ENCODE measurements at places on chromosomes 1 and 21.
A peak's percentile ranks its signal among the peaks of the same experiment; 100 is the strongest.

DNA sequence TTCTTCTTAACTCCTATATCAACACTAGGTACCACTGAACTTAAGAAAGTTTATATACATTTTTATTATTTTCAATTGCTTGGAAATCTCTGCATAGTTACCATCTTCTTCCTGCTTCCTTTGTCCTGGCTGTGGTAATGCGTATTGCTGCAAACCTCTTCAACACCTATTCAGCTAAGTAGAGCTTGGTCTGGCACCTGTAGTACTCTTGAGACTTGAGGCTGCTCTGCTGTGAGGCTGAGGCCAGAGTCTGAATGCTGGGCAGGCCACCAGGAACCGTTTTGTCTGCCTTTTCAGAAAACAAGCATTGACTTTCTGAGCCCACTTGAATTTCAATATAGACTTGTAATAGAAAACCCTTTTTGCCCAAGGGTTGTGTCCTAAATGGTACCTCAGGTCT is 52.0 kb upstream of the RGS2 start:
- DNase-seq, result no peak

- no peak for DNase-seq
Measured at GRCh38 chr1:78038071-78038470, 7.7 kb upstream of the GIPC2 start.

DNA sequence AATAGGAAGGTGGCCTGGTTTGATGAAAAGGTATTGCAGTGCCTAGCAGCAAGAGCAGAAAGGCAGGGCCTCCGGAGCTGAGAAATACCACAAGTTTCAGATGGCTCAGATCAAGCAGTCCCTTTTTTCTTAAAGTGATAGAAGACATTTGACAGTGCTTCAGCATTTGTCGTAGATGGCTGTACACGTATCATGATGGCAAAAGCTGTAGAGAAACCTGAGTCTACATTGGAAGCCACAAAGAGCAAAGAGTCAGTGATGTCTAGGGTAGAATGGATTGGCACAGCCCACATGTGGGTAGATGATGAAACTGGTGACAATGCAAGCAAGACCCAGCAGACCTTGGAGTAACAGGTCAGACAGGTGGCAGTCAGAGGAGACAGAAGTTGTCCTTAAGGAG is 101.3 kb upstream of the ARTN start:
- peak; percentile 24 for DNase-seq

DNA sequence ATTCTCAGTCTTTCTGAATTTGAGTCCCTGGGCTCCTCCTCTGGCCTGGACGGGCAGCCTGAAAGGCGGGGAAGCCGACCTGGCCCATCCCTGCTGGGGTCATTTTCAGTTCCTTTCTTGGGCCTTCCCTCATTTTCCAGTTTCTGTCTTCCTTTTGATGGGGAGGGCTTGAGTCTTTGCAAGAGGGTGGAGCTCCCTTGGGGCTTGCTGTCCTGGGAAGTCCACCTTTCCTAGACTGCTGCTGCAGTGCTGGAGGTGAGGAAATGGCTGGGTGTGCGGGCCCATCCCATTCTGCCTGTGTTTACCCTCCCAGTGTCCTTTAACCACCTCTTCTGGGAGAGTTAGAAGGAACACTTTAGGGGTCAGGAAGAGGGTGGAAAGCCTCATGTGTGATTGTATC is 40.4 kb upstream of the SYNC start:
- no peak for DNase-seq

- DNase-seq, result no peak
Measured at GRCh38 chr1:26046246-26047095, 553 bp upstream of the SLC30A2 start.

- no peak for DNase-seq
Measured at GRCh38 chr1:228021355-228022030, 14.7 kb downstream of the WNT3A start.

- no peak for DNase-seq
Measured at GRCh38 chr1:201028461-201028889, 5.0 kb upstream of the KIF21B start.

GRCh38 chr21:42796327-42797062 is 82.8 kb downstream of the WDR4 start:
- no peak for DNase-seq

- no peak for DNase-seq
Measured at GRCh38 chr1:179094818-179095217, 12.9 kb downstream of the TOR3A start.

DNA sequence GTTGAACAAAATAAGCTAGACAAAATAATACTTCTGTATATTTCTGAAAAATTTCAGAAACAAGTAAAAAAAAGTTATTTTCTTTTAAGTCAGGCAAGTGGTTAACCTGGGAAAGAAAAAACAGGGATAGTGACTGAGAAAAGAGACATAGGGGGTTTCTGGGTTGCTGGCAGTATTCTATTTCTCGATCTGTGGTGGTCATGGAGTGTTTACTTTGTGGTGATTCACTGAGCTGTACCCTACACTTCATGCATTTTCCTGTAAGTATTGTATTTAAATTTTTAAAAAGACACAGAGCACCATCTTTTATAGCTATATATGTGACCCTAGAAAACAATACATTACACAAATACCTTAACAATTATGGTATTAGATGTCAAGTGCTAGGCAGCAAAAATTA is 58.2 kb downstream of the ZNF644 start:
- DNase-seq, result no peak

- DNase-seq, result no peak
Measured at GRCh38 chr1:33824321-33824720, 39.6 kb upstream of the HMGB4 start.

DNA sequence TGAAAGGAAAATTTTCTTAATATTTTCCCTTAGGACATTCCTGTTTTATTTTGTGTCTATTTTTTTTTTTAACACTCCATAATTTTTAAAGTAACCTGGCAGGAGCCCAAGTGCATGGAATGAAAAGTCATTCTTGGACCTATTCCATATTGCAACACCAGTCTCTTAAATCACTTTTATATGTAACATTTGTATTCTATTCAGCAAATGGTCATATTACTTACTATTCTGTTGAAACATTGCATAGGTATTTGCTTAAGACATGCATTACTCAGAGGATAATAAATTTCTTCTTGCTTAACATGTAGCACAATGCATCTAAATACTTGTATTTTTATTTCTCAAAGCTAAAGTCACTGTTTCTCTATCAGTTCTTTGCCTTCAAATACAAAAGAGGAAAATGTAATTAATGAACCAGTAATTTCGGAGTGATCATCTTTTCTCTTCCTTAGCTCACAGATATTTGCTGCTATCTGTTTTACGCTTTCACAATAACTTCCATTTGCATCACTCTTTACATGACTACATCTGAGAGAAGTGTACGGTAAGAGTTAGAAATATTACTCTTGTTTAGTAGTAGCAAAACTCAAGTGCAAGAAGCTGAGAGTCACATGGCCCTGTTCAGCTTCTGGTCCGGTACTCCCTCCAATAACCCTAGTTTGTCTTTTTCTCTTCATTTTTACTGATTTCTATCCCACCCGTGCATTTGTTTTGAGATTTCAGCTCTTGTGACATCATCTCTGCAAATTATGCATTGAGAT is 394.8 kb downstream of the USP25 start:
- no peak for DNase-seq

GRCh38 chr1:194776657-194777056 is 1590.2 kb upstream of the B3GALT2 start:
- no peak for DNase-seq

- DNase-seq, result no peak
Measured at GRCh38 chr21:43764576-43765495, 11.3 kb downstream of the CSTB start.

- no peak for DNase-seq
Measured at GRCh38 chr1:17540255-17541001, 930 bp downstream of the ARHGEF10L start.

GRCh38 chr1:25613091-25613490 is 3.5 kb upstream of the MAN1C1 start:
- DNase-seq, result no peak

- no peak for DNase-seq
Measured at GRCh38 chr1:233331676-233332519, 4.4 kb downstream of the MAP3K21 start.

DNA sequence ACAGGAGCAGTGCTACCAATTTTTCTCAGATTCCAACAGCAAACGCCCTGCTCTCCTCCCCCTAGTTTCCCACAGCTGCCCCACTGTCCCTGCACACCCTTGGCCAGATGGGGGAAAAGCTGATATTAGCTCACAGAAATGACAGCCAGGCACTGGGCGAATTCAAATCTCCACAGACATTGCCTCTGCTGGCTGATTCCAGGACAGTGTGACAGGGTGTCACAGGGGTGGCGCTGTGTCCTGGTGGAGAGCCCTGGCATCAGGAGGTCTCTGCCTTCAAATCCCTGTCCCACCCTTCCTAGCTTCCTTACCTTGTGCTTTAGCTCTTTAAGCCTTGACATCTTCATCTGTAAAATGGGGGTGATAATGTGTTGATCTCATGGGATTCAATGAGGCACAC is 10.4 kb downstream of the OLIG1 start:
- DNase-seq, result no peak

DNA sequence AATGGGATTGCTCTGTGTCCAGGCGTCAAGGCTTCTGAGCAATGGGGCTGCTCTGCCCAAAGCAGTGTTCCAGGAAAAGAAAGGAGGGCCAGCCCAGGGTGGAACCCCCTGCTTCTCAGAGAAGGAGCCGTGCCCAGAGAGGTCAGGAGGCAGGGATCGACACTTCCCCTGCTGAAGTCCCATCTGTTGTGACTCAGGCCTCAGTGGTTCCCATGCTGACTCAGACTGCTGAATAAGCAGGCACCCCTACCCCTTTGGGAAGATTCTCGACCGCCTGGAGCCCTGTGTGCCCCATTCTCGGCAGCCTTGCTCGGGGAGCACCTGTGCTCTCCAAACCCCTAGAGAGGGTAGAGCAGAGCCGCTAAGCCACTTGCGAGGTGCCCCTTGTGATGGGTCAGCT is 23.9 kb downstream of the PKP1 start:
- no peak for DNase-seq

- no peak for DNase-seq
Measured at GRCh38 chr1:185426848-185427247, 109.8 kb upstream of the IVNS1ABP start.

GRCh38 chr1:245418077-245418476 is 263.3 kb downstream of the KIF26B start:
- no peak for DNase-seq

GRCh38 chr1:34186741-34187494 is 10.2 kb downstream of the C1orf94 start:
- DNase-seq, result no peak

DNA sequence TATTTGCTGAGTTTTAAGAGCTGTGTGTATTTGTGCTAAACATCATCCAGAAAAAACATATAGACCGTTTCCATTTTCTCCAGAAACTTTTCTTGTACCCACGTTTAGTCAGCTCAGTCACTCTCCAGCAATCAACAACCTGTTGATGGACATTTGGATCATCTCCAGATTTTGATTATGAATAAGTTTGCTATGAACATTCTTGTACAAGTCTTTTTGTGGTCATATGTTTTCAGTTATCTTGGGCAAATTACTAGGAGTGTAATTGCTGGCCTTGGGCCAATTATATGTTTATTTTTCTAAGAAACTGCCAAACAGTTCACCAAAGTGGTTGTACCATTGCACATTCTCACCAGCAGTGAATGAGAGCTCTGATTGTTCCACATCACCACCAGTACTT is 221.8 kb downstream of the CENPF start:
- DNase-seq, result no peak

DNA sequence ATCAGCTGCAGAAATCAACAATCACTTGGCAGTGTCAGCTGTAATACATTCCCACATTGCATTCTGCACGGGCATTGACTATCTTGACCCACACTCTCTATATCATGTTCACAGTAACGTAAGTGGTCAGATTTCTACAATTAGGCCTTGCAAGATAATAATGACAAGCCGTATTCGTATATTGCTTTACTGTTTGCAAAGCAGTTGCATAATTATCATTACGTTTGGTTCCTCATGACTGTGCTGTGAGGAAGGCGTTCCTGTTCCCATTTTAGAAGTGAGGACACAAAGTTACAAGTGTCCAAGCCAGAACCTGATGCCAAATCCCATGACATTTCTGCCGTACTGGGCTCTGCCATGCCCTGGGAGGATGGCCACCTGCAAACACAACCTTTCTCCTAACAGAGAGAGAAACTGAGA is 53.5 kb upstream of the TARBP1 start:
- no peak for DNase-seq

- no peak for DNase-seq
Measured at GRCh38 chr1:203127666-203128430, at the start of gene ADORA1. Gene ADORA1 (plus strand): TSS chr1:203127726. CDS start chr1:203128842, 1,116 bp downstream.

DNA sequence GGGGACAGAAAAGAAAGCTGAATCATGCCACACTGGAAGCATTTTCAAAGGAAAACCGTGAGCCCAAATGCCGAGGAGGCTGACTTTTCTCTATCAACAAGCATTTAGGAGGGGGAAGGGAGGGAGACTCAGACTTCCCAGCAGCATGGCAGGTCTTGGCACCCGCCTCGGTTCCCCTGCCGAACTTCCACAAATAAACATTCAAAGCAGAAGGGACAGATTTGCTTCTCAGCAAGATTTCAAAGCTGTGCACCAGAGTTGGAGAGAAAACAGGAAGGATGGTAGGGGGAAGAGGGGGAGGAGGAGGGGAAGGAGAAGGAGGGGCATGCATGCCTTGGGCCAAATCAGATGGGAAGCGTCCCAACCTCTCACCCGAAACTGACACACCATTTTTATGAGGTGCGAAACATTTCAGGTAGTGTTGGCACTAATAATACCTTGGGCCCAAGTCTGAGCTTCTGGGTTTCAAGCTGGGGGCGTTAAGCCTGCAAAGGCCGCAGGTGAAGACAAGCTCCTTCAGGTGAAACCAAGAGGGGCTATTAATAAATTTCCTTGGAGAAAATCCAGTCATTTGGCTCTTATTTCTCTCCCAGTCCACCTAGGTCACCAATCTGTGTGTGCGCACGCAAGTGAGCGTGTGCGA is 26.4 kb downstream of the ABCA4 start:
- no peak for DNase-seq

DNA sequence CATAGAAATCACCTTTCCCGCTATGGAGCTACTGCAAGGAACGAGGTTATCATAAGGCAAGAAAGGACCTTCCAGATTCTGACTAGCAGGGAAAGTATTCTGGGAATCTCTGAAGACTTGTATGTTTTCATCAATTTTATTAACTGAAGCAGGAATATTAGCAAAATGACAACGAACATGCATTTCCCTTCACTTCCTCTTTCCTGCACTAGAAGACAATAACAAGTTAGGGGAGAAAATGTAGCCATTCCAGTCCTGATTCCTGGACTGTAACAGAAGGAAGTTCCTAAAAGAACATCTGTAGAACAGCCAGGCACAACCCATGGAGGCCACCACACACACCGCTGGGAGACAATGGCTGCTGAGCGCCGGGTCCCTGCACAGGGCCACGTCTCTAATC is 106.8 kb downstream of the RAVER2 start:
- no peak for DNase-seq

- DNase-seq, result peak; percentile 13
Measured at GRCh38 chr1:117607471-117607870, 1.6 kb downstream of the TENT5C start.

GRCh38 chr1:241579434-241579833 is 47.3 kb downstream of the KMO start:
- no peak for DNase-seq
